ENCODE measurements at places on chromosomes 16 and 17.

GRCh38 chr17:74527081-74527480 is 4.2 kb downstream of the CD300LB start:
- DNase-seq: no peak

DNA sequence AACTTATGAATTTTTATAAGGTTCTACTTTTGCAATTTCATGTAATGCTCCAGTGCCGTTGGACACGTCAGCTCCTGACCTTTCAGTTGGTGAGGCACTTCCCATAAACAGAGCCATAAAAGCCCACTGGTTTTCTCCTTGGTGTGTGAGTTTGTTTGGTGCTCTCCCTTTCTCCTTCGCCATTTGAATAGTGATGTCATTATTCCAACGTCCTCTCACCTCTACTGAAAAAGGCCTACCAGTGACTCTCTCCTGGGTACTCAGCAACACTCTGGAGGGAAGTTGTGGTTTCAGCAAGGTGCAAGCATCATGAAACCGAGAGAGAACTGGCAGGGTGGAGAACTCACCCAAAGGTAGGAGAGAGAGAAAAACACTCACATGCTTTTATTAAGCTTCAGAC is 29.6 kb upstream of the HNF1B start:
- no peak for DNase-seq

DNA sequence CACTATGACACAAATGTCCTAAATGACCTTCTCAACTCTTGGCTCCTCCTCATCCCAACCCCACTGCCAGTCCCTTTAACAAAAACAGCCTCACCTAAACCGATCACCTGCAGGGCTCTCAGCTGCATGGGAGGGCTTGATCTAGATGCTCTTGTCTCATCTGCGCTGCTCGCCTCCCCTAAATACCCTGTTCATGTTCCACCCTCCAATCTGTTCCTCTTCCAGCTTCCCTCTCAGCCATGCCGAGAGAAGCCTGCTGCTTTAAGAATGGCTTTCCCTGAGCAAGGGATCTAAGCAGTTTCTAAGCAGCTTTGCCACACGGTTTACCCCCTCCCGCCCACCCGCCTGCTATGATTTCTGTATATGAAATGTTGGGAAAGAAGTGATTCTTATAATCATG is 23.7 kb downstream of the PIPOX start:
- no peak for DNase-seq

DNA sequence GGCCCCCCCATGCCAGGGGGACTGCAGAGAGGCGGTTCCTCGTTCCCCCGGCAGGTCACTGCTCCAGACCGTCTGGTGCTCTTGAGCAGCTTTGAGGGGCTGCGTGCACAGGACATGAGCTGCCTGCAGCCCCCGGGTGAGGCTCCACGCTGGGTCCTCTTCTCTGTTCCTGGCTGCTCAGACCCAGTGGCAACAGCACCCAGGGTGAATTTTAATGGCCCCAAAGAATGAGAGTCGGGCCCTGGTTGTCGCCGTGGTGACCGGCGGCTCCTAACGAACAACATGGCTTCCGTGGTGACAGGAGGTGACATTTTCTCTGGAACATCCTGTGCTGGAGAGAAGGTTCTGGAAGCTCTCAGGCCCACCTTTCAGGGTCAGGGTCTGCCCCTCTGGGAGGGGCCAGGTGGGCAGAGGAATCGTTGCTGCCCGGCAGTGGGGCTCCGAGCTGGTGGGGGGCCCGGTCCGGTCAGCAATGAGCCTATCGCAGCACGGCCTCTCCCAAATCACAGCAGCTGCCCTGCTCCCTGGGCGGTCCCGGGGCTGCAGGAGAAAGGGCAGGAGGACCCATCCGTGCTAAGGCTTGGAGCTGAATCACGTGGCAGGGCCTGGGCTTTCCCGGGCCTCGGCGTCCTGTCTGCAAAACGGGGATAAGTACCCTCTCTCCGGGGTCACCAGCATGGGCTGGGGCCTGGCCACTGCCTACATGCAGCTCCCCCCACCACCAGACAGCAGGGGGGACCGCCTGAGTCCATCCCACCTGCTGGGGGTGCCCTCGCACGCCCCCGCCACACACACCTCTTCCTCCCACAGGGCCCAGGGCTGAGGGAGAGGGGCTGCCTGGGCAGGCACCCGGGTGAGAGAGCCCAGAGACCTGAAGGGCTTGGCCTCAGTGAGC is 3.4 kb upstream of the C1QTNF8 start:
- no peak for DNase-seq

GRCh38 chr16:48907906-48908634 is 298.1 kb upstream of the N4BP1 start:
- no peak for DNase-seq

DNA sequence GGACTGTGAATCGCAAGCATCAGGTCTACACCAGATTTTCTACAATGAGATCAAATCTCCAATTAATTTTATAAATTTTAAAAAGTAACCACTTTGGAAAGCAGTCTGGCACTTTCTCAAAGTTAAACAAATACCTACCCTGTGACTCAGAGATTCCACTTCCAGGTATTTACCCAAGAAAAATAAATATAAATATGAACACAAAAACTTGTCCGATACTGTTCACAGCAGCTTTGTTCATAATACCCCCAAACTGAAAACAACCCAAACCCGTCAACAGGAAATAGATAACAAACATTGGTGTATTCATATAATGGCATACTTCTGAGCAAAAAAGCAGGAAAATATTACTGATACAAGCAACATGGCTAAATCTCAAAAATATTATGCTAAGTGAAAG is 12.1 kb downstream of the ZDHHC7 start:
- no peak for DNase-seq

- DNase-seq: no peak
Observed at GRCh38 chr16:69078073-69078472, 27.4 kb upstream of the HAS3 start.

All from CD4-positive, alpha-beta T cell treated with Interleukin-17A for 4 hours (primary cell).